Left colon (tissue), 2 donors: ENCODE measurements at places on chromosomes 1 and 21. TPM values are rescaled to one million over a fixed set of nuclear protein-coding genes. Genes with fewer than 3 reads are reported as not detected.

GRCh38 chr1:18875107-18875795 lies 15.8 kb upstream of the TAS1R2 start:
- peak; percentile 87 for DNase-seq

- no peak for DNase-seq
Measured at GRCh38 chr1:214934045-214934444, 148.5 kb upstream of the KCNK2 start.

Gene PBX1
- total RNA-seq: 55.4 TPM

Gene FCAMR
- 1.0 TPM for total RNA-seq

- DNase-seq: no peak
Measured at GRCh38 chr1:180141381-180141934, 13.2 kb upstream of the QSOX1 start.

Gene PEAR1
- total RNA-seq: 2.0 TPM

Gene KRTAP12-2
- not detected for total RNA-seq

DNA sequence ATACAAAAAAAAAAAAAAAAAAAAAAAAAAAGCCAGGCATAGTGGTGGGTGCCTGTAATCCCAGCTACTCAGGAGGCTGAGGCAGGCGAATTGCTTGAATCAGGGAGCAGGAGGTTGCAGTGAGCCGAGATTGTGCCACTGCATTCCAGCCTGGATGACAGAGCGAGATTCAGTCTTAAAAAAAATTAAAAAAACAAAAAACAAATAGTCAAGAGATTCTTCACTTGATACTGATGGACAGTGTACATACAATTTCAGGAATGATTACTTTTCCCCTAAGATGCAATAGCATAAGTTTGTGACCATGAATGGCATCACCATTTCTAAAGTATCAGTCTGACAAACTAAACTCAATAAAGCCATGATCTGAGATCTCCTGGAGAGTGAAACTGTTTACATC lies 60.8 kb upstream of the IVNS1ABP start:
- DNase-seq: no peak

DNA sequence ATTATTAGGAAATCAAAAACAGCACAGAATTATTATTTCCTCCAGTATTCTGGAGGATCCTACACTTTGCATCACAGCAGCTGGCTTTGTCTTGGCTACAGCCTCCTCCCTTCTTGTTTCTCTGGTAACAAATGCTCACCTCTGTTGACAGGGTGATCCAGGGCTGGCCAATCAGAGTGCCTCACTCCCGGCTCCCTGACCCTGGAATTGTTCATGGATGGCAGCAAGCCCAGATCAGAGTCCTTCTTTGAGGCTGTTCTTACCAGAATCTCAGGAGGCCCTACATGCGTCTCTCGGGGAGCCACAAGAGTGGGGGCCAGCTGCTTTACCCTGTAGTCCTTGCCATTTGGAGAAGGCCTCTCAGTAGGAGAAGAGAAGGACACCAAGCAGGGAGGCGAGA lies 48.4 kb upstream of the IGSF5 start:
- DNase-seq: peak; percentile 49

Gene NBL1
- total RNA-seq: 373 TPM

DNA sequence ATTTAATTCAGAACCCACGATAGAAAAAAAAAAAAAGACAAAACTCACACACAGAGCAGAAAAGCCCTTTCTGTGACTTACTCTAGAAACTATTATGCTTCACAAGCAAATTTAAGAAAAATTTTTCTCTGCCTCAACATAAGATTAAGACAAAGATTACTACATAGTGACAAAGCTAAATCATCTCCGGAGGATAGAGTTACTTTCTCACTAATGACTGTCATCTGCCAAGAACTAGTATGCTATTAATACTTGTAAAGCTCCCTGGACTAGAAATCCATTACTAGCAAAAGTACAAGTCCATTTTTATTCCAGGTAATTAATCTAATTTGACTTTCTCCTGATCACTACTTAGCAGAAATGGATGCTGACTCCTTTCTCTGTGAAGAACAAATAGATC lies 25.9 kb downstream of the GREM2 start:
- no peak for DNase-seq

GRCh38 chr1:229046251-229046853 lies 224.6 kb upstream of the RAB4A start:
- no peak for DNase-seq

DNA sequence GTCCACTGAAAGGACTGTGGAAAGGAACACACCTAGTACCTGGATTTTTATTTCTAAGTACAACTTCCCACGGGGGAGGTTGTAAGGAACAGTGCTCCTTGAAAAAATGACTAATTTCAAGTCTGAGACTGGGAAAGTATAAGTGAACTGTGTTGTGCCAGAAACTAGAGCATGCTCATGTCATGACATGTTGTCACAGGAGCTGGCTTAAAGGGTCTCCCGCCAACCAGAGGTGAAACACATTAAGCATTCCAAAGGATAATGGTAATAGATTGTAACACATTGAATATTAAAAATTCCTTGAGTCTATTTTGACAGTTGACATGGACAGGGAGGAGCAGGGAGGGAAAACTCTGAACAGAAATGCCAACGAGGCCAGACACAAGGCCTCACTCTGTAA lies 6.3 kb downstream of the ATP2B4 start:
- no peak for DNase-seq

- DNase-seq: no peak
Measured at GRCh38 chr1:231335663-231336602, 1.7 kb downstream of the EXOC8 start.

Gene PALMD
- 1.5 TPM for total RNA-seq

Gene ENO1
- 601 TPM for total RNA-seq

DNA sequence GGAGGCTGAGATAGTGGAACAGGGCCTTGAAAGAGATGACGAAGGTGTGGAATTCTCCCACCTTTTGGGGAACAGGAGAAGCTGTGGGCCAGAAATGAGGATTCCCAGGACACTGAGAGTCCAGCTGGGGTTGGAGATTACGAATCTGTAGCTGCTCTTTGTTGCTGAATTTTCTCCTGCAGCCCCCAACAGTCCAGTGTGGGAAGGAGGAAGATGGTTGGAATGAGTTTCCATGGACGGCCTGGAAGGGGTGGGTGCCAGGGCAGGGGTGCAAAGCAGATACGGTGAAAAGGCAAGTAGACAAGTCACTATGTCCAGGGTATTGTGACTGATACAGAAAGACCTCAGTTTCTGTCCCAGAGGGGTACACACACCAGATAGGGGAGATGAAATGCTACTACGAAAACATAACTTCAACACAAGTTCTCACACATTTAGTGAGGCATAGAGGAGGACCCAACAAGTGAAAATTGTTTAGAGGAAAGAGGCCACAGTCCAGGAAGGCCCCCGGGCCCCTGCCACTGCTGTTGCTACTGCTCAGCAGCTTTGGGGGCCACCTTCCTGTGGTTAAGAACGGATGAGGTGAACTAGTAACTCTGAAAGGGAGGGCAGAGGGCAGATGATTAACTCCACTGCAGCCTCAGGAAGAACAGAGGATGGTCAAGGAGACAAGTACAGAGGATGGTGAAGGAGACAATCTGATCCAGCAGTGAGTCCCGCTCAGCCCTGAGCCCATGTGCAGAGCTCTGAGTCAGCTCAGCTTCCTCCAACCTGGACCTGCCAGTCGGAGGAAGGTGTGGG lies 7.3 kb downstream of the CD244 start:
- DNase-seq: no peak

GRCh38 chr21:26098772-26099397 lies 71.7 kb downstream of the APP start:
- no peak for DNase-seq

- no peak for DNase-seq
Measured at GRCh38 chr1:209879539-209879938, 51.8 kb downstream of the UTP25 start.

Gene ZFYVE9
- total RNA-seq: 17.3 TPM

- no peak for DNase-seq
Measured at GRCh38 chr21:29904359-29905282, 35.2 kb downstream of the GRIK1 start.

GRCh38 chr1:152374451-152374850 lies 14.6 kb upstream of the FLG2 start:
- DNase-seq: no peak

DNA sequence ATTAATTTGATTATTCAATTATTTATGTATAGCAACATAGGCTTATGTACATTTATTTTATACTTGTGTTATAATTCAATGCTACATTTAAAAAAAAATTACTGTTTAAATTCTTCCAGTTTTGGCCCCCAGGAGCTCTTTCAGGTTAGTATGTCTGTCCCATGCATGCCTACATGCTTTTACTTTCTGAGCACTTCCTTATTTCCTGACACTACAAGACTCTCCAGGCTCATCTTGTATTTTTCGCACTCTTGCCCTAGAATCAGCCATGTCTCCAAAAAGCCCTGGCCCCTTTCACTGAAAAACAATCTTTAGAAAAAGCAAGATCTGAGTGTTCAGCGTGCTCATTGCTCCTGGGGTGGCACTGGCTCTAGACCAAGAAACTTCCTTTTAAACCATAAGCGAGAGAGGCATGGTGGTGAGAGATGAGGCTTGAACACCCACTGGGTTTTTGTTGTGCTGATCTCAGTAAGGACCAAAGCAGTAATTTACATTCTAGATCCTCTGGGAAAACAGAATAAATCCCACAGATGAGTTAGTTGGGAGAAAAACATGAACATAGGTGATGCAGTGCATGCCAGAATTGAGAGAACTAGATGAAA lies 95.0 kb downstream of the SLC30A10 start:
- DNase-seq: no peak

Gene SMIM1
- 1.8 TPM for total RNA-seq

- peak; percentile 74 for DNase-seq
Measured at GRCh38 chr1:43293896-43294760, 6.7 kb upstream of the TIE1 start.

GRCh38 chr1:170307426-170307825 lies 161.7 kb downstream of the NTMT2 start:
- no peak for DNase-seq

DNA sequence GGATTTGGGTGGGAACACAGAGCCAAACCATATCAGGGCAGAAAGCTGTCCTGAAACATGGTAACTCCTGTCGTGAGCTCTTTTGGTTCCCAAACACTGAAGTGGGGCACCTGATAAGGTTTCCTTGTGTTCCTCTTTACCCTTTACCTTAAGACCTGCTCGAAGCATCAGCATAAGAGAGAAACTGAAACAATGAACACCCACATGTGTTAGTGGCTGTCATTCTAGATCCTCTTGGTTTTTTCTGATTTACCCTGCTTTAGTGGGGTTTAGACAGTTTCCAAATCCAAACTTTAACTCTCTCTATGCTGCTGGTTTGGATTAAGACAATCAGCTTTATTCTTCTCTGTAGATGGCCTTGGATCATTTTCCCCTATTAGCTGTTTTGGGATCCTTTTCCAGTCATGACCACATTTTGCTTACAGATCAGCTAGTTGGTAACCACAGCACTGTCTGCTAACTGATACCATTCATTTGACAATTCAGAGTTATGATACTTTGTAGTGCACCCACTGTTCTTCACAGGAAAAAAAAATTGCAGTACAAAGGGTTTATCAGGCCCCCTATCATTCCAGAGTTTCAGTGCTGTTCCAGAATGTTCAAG lies 975 bp upstream of the MNDA start:
- no peak for DNase-seq

Gene MSH4
- 0.45 TPM for total RNA-seq

Gene LCE2C
- total RNA-seq: not detected

- DNase-seq: no peak
Measured at GRCh38 chr1:59815892-59816291, 1.1 kb downstream of the HOOK1 start.

Gene TEDDM1
- total RNA-seq: not detected

- no peak for DNase-seq
Measured at GRCh38 chr1:210477328-210477924, 148.7 kb downstream of the HHAT start.

Gene SPRR5
- total RNA-seq: not detected

GRCh38 chr1:89167590-89168230 lies 8.1 kb downstream of the GBP7 start:
- no peak for DNase-seq

Gene SYDE2
- 10.9 TPM for total RNA-seq

GRCh38 chr1:29513357-29513756 lies 277.0 kb downstream of the PTPRU start:
- DNase-seq: no peak

Gene PDC
- total RNA-seq: not detected

Gene GREM2
- total RNA-seq: 10.0 TPM

DNA sequence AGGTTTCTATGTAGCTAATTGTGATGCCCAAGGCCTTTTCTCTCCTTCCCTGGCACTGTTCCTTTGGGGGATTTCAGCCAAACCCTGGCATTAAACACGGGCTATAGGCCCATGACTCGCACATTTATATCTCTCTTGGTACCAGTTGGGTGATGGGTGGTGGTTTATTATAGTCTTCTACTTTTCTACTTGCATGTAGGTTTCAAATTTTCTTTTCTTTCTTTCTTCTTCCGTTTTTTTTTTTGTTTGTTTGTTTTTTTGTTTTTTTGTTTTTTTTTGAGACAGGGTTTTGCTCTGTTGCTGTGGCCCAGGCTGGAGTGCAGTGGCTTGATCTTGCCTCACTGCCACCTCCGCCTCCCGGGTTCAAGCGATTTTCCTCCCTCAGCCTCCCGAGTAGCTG lies 1.1 kb downstream of the IL10RB start:
- DNase-seq: no peak

- no peak for DNase-seq
Measured at GRCh38 chr1:33903210-33903589, 39.3 kb downstream of the HMGB4 start.

- no peak for DNase-seq
Measured at GRCh38 chr1:101128846-101129245, 103.3 kb upstream of the DPH5 start.

Gene KIAA1614
- total RNA-seq: 0.67 TPM

DNA sequence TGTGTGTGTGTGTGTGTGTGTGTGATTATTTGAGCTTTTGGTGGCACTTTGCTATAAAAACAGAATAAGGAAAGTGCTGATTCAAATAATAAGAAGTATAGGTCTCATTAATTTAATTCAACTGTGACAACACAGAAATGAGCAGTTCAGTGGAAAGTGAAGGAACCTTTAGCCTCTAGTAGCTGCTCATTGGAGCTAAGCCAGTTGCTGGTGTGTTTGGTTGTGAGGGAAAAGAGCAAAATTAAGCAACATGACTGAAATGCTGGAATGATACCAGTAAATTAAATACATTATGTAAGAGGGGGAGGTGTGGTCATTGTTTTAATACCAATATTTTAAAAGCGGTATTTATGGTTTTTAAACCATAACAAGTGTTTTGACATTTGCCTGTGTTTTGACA lies 55.2 kb downstream of the KIAA0040 start:
- DNase-seq: no peak

GRCh38 chr1:11158291-11158690 lies 30.9 kb upstream of the ANGPTL7 start:
- DNase-seq: no peak
